Stimulated activated CD8-positive, alpha-beta memory T cell treated with anti-CD3 and anti-CD28 coated beads, Interleukin-15, amount 100 ng/mL, for 4 hours (primary cell): ENCODE measurements at places on chromosomes 3 and 15.

- DNase-seq: no peak
Observed at GRCh38 chr3:71168121-71168721, 415.3 kb downstream of the FOXP1 start.

GRCh38 chr3:75192146-75192616, 471.9 kb upstream of the FRG2C start:
- DNase-seq: peak; percentile 17

DNA sequence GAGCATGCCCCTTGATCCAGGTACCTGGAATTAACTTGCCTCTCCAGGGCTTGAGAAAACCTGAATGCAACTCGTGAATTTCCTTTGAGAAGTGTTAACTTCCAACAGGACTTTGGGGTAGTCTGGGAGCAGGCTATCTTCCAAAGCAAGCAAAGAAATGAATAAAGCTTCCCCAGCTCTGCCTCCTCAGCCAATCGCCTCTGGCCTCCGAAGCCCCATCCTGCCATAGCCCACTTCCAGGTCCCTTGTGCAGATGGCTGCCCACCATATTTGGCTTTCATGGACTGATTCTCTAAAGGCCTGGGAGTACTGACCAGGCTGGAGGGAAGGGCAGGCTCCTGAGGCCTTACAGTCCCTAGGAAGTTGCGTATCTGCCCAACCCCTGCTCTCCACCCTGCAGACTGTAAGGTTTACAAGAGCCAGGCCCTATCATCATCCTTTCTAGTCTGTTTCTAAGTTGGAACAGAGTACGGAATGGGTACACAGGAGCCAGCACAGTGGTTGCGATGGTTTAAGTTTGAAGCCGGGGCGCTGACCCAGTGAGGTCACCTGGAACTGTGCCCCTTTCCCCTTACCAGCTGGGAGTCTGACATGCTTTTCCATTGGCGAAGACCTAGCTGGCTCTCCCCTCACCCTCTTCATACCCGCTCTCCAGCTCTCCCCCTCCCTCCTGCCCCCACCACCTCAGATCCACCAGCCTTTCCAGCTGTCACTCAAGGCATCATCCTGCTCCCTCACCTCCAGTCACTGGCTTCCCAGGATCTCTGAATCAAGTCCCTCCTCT, 1.1 kb upstream of the PML start:
- DNase-seq: no peak

- DNase-seq: no peak
Observed at GRCh38 chr15:48963524-48964113, at the start of gene SHC4. SHC4 (minus strand) TSS chr15:48963919; CDS start chr15:48963015, 904 bp downstream.

DNA sequence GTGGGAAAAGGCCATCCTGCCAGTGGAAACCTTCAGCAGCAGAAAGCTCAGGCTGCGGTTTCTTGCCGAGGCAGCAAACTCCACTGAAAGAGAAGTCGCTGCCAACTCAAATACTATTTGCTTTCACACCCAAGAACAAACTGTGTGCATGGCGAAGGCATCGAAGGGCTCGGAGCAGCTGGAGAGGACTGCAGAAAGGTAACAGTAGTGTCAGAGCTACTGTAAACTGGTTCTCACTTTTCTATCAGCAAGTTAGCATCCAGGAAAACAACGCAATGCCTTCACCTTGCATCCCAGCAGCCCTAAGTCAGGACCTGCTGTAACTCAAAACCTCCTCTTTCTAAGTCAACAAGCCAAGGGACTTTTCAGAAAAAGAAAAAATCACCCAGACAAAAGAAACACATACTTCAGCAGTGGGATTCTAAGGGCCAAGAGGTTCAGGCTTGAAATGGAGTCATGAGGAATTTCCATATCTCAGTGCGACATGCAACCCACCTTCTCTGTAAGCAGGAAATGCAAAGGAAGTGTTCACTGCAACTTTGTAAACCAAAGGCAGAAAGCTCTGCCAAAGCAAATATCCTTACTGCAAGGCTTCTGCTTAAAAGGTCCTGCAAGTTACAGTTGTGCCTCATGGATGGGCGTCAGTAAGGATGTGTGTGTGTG, 193.5 kb downstream of the FOXP1 start:
- no peak for DNase-seq

DNA sequence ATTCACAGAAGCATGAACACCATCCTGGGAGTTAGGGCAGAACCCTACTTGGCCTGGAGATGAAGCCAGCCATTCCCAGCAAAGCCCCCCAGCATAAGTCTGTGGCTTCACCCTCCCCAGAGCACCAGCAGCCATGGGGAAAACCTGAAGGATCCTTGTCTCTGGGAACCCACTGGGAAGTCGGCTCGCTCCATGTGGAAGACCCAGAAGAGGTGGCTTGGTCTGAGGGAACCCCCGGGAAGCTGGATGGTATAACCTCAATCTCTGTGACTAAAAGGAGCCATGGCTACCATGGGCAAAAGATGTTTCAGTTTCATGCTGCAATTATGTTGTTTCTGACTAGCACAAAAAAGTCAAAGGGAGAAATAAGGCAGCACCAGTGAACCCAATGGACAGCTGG, 11.8 kb upstream of the RPUSD3 start:
- no peak for DNase-seq

DNA sequence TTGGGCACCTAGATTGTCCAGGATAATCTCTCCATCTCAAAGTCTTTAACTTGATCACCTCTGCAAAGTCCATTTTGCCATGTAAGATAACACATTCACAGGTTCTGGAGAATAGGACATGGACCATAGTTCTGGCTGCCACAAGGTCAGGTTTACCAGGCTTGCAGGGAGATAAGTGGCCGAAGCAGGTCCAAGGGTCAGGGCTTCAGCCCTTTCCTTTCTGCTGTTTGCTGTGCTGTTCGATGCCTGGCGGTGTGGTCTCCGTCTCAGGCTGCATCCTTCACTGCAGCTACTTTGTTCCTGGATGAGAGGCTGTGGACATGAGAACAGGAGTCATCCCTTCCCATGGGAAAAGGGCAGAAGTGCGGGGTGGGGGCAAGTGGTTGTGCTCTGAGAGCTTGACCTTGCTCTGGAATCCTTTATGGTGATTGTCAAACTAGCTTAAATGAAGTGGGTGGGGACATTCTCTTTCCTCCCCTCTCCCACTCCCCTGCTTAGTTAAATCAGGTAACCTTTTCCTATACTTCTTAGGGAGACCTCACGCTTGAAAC, 320.2 kb upstream of the C2CD4B start:
- no peak for DNase-seq

GRCh38 chr15:63389902-63390670, 8.4 kb upstream of the CA12 start:
- DNase-seq: no peak

DNA sequence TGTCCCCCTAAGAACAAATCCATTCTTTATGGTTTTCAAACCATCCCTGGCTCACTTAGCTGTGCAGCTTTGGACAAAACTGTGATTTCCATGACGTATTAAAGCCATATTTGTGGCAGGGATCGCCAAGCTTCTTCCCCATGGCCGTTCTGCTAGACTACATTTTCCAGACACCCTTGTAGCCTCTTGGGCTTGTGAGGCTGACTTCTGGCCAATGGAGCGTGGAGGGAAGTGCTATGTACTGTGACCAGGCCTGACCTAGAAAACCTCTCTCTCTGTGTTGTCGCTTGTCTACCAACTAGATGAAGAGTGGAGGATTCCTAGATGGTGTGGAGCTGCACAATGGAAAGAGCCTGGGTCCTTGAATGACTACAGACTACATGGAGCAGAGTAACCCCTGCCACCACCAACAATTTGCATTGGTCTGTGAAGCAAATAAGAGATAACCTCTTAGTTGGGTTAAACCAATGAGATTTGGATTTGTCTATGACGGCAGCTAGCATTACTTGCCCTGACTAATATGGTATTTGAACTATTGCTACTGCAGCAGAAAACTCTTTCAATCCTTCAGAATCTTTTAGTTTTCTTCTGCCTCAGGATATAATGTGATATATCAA, 22.1 kb upstream of the MGLL start:
- DNase-seq: no peak

DNA sequence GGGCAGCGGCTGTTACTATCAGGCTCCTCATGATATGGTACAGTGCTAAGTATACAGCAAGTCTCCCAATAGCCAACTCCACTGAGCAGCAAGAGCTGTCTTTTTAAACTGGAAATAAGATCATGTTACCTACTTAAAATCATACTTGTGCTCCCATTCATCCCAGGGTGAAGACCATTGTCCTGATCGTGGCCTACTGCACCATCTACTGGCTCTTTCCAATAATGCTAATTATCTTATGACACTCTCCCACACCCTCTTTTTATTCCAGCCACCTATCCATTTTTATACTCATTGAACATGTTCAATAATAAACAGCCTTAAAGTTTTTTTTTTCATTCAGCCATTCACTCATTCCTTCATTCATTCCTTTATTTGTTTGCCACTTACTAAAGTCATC, 117.7 kb downstream of the GBE1 start:
- DNase-seq: no peak

DNA sequence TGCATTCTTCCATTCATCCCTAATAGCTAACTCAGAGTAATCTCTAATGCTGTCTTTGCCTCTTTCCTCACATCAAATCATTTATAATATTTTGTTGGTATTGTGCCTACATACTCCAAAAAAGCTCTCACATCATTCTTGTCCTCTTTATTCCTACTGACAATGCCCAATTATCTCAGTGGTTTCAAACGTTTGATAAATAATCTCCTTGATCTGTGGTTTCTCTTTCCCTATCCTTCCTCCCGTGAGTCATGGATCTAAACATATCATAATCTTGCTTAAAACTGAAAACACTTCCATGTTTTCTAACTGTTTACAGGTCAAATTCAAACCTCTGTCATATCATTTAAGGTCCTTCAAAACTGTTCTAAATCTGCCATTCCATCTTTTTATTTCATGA, 115.1 kb downstream of the CNTN6 start:
- DNase-seq: no peak

GRCh38 chr15:55515491-55515890, 7.5 kb upstream of the DNAAF4 start:
- DNase-seq: no peak

DNA sequence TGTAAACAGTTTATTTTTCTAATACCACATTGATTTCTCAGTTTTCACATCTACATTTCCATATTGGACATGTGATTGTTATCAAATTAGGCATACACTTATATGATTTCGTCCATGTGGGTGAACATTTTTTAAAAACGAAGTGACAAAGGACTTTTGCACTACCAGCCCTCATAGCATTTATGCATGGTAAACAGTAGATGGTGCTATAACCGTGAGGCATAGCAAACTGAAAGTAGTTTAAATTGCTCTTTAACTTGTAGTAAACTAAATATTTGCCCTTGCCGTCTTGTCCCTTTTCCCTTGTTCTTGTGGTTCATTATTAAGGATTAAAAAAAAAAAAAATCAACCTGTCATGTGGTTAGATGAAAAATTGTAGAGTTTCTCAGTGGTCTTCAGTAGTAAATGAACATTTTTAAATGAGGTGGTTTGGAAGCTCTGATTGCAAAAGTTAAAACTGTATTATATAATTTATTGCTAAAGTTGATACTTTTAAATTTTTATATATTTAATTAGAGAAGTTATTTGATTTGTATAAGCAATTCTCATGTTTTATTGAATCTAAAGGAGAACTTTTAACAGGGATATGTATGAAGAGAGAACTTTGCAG, 24.0 kb downstream of the STX19 start:
- DNase-seq: no peak

GRCh38 chr15:89197503-89197971, 23.8 kb downstream of the RLBP1 start:
- DNase-seq: no peak

DNA sequence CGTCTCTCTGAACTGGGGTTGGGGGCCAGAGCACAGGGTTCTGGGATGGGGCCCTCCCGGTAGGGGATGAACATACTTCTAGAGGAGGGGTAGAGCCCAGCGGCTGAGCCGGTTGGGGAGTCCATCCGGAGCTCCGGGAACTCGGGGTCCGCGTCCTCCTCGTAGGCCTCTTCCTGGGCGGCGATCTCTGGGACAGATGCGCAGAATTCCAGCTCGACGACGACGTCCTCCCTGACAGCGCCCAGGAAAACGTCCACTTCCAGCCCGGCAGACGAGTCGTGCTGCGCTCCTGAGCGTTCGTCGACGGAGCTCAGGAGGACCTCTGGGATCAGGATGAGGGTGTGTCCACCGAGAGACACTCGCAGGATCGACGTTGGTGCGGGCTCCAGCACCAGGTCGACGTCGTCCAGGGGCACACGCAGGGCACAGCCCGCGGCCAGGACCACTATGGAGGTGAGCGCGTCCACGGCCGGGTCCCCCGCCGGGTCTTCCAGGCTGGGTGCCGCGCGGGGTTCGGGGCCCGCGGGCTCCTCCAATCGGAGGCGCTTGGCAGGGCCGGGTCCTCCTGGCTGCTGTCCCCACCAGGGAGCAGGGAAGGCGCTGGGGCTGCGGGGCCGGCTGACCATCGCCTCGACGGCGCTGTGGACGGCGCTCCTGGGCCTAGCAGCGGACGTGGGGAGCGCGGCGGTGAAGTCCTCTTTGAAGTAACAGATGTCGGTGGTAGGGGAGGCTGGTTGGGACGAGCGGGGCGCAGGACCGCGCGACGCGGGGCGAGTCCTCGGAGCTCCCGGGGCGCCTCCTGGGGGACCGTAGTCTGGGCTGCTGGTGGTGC, 474 bp downstream of the PRR23B start:
- no peak for DNase-seq

DNA sequence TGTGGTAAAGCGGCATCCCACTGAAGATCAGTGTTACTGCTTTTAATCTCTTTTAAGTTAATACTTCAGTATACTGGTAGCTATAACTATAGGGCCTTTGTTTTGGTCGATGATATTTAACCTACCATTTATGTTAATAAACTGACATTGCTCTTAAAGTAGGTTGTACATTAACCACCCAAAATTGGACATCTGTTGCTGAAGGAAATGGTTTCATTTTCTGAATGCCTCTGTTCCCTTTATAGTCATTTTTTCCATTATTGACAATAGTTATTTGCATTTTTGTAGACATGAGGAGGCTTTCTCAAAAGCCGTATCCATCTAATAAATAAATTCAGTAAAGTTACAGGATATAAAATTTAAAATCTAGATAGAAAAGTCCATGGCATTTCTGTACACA, 252.4 kb upstream of the UBE2E1 start:
- no peak for DNase-seq

- DNase-seq: no peak
Observed at GRCh38 chr15:74847432-74847831, 4.5 kb upstream of the ULK3 start.

- DNase-seq: no peak
Observed at GRCh38 chr15:50075319-50075718, 43.7 kb downstream of the ATP8B4 start.

DNA sequence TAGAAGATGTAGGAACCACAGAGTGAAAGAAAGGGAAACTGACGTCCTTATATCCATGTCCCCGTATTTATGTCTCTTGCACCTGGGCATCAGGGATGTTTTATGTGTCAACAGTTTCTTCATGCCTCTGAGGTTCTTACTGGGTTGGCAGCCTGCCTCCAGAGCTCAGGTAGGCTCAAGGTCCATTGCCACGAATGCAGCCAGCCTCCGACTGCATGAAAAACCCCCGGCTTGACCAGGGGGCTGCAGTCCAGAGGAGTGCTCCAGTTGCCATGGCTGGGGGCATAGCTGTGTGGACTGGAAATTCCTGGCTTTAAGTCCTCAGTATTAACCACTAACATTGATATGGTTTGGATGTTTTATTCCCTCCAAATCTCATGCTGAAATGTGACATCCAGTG, 2.8 kb upstream of the CSPG5 start:
- no peak for DNase-seq

GRCh38 chr3:160403796-160404470, 4.5 kb downstream of the SMC4 start:
- no peak for DNase-seq
